ENCODE measurements at places on chromosomes 11 and 22.

DNA sequence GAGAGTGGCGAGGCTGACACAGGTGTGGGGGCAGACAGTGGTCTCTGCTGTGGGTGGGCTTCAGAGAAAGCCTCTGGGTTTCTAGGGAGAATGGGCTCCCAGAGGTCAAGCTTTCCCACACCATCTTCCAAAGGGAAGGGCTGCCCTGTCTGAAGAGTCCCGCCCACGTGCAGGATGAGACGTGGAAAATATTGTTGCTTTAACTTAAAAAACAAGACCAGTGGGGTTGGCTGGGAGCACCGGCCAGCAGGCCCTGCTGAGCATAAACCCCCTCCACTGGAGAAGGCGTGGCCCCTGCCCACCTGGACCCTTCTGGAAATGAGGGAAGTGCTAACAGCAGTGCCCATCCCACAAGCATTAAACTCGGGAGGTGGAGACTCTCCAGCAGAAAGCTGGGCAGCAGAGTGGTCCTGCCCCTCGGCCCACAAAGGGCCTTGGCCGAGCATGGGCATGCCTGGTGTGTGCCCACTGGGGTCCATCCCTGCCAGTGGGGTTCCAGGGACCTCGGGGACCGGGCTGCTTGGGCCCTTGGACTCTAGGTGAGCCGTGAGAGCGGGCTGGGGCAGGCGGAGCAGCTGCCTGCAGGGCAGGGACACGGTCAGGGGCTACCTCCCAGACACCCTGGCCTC, 15.4 kb downstream of the SELENOO start:
- DNase-seq, result no peak

- peak; percentile 75 for DNase-seq
These were observed 262.7 kb downstream of the ETS1 start for GRCh38 chr11:128324531-128325141.

DNA sequence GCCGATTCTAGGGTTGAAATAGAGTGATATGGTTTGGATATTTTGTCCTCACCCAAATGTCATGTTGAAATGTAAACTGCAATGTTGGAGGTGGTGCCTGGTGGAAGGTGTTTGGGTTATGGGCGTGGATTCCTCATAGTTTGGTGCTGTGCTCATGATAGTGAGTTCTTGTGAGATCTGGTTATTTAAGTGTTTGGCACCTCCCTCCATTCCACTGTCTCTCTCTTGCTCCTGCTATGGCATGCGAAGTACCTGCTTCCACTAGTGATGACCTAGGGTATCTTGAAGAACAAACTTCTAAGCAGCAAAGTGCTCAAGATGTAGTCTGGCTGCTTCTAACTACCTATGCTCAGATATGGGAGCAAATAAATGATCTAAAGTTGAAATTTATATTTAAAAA, 56.0 kb upstream of the TSPAN18 start:
- no peak for DNase-seq

- no peak for DNase-seq
These were observed 28.9 kb downstream of the CLMP start for GRCh38 chr11:123166071-123166559.

DNA sequence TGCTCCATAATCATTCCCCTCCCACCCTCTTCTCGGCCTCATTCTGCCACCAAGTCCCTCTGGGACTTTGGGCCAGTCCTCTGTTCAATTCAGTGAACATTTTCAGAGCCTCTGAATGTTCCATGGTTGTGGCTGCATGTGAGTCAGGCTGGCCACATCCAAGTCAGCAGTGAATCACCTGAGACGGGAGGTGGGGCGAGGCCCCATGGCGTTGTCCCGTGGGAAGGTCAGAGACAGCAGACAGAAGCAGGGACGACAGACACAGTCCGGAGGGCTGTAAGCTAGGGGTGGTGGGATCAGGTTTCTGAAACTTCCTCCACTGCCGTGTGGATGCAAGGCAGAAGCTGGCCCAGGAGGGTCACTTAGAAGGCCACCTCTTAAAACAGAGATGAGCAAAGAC, 324.8 kb downstream of the MN1 start:
- DNase-seq, result no peak

GRCh38 chr11:96538622-96539021, 148.8 kb downstream of the JRKL start:
- DNase-seq, result no peak
